ENCODE measurements at places on chromosomes 1 and 21.
A peak's percentile ranks its signal among the peaks of the same experiment; 100 is the strongest.

DNA sequence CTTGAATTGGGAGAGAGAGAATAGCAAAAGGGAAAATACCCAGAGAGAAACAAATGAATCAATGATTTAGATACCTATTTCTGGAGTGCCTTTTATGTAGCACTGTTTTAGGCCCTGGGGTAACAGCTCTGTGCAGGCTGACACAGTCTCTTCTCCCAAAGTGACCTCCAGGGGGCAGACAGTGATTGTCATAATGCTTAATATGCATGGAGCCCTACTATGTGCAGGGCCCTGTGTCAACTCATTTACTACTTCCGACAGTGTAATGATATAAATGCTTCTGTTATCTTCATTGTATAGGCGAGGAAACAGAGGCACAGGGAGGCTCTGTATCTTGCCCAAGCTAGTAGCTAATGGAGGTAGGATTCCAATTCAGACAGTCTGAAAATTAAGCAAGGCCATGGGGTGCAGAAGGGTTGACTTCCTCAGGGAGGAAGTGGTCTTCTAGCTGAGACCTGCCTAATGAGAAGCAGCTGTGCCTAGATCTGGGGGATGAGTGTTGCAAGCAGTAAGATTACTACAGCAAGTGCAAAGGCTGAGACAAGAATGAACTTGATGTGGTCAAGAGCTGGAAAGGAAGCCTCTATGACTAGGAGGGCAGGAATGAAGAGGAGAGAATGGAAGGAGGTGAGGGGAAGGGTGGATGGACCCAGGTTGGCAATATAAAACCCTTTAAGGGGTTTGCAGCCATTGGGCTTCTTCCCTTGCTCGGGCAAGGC is 16.2 kb upstream of the SERINC2 start:
- no peak for DNase-seq

DNA sequence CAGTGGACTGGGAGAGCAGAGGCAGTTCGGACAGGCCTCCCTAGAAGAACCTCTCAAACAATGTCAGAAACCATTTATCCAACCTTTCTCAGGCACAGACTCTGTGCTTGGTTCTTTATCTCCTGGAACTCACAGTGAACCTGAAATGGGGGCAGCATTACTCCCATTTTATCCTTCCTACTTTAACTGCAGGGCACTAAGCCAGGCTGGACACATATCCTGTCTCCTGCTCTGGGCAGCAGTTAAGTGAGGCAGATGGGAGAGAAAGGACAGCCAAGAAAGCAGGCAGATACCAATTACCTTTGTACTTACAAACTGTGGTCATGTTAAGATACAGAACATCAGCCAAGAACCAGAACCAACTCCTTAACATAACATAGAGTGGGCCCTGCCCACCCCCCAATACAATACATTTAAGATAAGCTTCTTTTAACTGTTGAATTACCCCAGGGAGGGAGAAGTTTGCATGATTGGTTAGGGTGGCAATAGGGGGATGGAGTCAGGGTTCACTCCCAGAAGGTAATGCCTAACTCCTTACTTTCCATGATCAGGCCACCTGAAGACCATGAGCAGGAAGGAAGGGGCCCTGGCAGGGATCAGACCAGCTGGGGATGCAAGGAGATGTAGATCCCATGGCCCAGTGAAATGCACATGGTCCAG is 10.9 kb downstream of the KDF1 start:
- DNase-seq: no peak

DNA sequence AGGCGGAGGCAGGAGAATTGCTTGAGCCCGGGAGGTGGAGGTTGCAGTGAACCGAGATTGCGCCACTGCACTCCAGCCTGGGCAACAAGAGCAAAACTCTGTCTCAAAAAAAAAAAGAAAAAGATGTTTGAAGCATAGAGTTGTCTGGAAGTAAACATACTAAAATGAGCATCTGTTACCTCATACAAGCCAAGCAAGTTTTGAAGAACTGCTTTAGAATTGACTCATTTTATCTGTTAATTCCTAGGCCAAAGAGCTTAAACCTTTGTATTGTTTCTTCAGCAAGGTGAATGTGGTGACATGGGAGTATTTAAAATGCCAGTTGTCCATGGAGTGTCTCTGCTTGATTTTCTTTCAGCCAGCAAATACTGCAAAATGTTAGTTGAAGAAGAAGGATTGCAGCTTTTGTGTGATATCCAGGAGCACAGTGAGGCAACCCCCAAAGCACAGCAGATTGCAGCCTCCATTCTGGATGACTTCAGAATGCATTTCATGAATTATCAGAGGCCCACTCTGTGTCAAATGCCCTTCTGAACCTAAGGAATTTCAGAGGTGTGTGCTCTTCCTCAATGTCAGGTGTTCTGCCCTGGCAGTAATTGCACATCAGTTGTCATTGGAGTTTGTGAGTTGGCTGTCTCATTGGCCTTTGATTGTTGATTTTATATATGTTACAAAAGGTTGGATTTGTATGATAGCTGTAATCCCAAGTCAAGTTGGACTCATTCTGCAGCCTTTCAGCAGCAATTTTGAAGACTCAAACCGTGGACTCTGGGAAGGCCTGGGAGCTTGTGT is 28.9 kb downstream of the ECHDC2 start:
- DNase-seq: no peak

DNA sequence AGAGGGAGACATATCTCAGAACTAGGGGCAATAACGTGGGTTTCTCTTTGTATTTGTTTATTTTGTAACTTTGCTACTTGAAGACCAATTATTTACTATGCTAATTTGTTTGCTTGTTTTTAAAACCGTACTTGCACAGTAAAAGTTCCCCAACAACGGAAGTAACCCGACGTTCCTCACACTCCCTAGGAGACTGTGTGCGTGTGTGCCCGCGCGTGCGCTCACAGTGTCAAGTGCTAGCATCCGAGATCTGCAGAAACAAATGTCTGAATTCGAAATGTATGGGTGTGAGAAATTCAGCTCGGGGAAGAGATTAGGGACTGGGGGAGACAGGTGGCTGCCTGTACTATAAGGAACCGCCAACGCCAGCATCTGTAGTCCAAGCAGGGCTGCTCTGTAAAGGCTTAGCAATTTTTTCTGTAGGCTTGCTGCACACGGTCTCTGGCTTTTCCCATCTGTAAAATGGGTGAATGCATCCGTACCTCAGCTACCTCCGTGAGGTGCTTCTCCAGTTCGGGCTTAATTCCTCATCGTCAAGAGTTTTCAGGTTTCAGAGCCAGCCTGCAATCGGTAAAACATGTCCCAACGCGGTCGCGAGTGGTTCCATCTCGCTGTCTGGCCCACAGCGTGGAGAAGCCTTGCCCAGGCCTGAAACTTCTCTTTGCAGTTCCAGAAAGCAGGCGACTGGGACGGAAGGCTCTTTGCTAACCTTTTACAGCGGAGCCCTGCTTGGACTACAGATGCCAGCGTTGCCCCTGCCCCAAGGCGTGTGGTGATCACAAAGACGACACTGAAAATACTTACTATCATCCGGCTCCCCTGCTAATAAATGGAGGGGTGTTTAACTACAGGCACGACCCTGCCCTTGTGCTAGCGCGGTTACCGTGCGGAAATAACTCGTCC is 1.3 kb upstream of the OLIG2 start:
- DNase-seq: no peak

- no peak for DNase-seq
These were observed 169.2 kb upstream of the IRF2BP2 start for GRCh38 chr1:234779160-234779538.

- no peak for DNase-seq
These were observed 167.8 kb downstream of the PATJ start for GRCh38 chr1:61910035-61910434.

DNA sequence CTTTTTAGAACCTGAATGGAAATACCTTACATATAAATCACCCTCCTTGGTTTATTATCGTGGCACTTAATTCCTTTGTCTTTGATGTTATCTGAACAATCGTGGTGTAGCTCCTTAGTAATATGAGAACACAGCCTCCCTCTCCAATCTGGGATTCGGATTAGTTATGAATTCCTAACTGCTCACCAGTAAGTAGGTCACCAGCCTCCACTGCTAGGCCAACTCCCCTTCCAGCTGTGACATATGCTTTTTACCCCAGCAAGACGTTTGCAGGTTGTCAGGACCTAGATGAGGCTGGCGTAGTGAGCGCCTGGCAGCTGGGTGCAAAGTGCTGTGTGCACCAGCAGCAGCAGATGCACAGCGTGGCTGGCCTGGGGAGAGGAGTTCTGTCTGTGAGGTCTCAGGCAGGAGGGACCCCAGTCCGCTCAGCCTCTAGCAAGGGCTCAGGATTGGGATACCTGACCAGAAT is 38.2 kb downstream of the NTPCR start:
- no peak for DNase-seq

DNA sequence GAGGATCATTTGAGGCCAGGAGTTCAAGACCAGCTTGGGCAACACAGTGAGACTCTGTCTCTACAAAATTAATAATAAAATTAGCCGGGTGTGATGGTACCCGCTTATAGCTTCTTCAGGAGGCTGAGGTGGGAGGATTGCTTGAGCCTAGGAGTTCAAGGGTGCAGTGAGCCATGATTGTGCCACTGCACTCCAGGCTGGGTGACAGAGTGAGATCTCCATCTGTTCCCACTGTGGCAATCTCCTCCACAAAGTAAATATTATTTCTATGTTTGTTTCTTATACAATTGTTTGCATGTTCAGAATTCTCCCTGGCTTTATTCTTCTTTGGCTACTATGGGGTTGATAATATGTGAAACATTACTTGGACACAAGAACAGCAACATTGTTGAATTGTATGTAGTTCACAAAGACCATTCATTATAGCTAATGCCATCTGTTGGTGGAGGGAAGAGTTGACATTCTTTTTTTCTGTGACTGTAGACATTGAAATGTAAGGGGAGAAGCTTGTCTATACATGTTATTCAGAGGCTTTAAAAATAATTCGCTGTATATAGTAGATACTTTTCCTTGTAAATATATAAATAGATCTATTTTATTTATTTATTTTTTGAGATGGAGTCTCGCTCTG is 47.8 kb upstream of the SRSF10 start:
- DNase-seq: no peak

DNA sequence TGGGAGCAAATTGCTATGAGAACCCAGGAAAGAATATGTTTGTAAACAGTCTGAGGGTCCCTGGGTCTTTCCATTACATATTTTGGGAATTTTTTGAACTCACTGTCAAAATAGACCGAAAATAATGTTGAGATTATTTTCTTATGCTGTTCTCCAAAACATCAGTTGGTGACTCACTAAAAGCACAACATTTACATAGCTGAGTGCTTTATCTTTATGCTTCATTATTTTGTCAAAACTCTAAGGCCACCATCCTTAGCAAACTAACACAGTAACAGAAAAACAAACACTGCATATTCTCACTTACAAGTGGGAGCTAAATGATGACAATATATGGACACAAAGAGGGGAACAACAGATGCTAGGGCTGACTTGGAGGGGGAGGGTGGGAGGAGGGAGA is 459.3 kb downstream of the ADGRL2 start:
- DNase-seq: no peak

DNA sequence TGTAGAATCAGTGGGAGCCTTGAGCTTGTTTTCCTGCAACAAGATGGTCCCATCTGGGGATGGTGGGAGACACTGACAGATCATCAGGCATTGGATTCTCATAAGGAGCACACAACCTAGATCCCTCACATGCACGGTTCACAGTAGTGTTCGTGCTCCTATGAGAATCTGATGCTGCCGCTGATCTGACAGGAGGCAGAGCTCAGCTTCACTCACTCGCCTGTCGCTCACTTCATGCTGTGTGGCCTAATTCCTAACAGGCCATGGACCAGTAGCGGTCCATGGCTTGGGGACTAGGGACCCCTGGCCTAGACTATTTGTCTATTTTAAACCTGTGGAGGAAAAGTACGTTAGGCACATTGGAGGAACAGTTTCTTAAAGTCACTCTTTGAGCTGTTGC is 140.0 kb downstream of the EDEM3 start:
- DNase-seq: peak; percentile 15

GRCh38 chr1:190226006-190226405 is 251.7 kb downstream of the BRINP3 start:
- no peak for DNase-seq

- DNase-seq: peak; percentile 87
These were observed at the start of gene BRWD1 for GRCh38 chr21:39313571-39314142. TSS of gene BRWD1 (minus strand) at chr21:39313632. CDS start at chr21:39313491, 141 bp downstream.

DNA sequence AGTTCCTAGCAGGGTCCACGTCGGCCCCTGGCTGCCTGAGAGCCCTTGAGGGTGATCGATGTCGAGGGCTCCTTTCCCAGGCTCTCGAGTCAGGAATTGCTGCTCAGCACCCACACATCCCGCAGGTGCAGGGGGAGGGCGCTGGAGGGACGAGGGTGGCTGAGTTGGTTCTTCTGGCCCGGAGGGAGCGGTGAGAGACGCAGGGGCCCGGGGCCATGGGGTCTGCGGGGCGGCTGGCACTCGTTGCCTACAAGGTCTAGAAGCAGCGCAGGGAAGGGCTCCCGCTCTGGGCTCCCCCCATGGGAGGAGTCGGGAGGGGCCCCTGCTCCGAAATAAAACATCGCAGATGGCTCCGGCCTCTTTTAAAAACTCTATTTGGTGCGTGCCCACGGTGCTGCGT is 18.2 kb downstream of the PANK4 start:
- no peak for DNase-seq

DNA sequence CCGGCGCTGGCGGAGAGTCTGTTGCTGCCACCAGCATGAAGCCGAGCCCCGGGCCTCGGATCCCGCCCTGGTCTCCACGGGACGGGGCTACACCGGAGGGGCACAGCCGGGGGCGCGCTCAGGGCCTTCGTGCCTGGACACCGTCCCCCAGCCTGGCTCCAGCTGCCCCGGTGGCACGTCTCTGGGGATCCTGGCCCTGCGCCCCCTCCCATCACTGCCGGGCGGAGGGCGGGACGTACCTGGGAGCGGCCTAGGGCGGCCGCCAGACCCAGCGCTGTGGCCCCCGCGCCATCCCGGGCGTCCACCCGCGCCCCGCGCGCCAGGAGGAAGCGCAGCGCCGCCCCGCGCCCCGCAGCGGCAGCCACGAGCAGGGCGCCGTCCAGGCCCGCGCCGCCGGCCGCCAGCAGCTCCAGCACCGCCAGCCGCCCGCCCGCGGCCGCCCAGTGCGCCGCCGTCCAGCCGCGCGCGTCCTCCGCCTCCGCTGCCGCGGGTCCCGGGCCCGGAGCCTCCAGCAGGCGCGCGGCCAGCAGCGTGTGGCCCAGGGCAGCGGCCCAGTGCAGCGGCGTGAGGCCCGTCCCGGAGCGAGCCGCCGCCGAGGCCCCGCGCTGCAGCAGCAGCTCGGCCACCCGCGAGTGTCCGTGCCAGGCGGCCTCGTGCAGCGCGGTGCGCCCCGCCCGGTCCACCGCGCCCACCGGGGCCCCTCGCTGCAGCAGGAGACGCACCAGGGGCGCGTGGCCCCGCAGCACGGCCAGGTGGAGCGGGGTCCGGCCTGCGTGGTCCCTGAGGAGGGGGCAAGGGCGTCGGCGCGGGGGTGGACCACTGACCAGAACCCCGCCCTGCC is 1.0 kb downstream of the ANKRD65 start:
- no peak for DNase-seq

- no peak for DNase-seq
These were observed 27.0 kb downstream of the MROH7 start for GRCh38 chr1:54668567-54668966.

GRCh38 chr1:95013950-95014574 is 58.7 kb downstream of the ALG14 start:
- no peak for DNase-seq
